Stimulated activated CD4-positive, alpha-beta T cell treated with anti-CD3 and anti-CD28 coated beads, Interleukin-15, amount 100 ng/mL, for 48 hours (primary cell): ENCODE measurements at places on chromosomes 4 and X.
A peak's percentile ranks its signal among the peaks of the same experiment; 100 is the strongest.

- peak; percentile 73 for DNase-seq
Observed at GRCh38 chr4:17336524-17336961, 175.3 kb downstream of the QDPR start.

DNA sequence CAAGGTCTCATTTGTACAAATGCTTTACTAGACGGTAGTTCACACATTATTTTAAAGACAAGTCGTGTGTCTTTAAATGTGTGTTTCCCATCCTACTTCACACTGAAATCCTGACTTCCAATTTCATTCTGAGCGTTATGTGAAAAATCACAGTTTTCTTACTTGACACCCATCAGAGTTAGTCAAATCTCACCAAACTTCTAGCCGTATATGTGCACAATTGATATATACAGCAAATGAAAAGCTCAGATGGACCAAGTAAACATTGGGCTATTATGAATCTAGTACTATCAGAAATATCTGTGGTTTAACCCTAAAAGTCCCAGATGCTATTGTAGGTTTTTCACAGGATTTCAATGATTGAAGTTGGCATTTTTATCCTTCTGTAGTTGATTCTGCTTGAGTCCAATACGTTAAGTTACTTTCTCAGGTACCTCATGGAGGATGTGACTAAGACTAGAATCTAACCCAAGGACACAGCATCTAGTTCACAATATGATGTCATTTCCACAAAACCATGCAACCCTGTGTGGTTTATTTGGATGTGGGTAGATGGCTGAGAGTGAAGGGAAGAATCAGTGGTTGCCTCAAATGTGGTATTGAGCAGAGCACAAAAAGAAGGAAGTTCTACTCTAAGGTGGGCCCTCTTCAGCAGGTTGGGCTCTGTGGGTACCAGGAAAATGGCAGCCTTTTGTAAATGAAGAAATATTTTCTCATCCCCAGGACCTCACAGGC lies 22.1 kb upstream of the TRIM60 start:
- DNase-seq, result no peak

DNA sequence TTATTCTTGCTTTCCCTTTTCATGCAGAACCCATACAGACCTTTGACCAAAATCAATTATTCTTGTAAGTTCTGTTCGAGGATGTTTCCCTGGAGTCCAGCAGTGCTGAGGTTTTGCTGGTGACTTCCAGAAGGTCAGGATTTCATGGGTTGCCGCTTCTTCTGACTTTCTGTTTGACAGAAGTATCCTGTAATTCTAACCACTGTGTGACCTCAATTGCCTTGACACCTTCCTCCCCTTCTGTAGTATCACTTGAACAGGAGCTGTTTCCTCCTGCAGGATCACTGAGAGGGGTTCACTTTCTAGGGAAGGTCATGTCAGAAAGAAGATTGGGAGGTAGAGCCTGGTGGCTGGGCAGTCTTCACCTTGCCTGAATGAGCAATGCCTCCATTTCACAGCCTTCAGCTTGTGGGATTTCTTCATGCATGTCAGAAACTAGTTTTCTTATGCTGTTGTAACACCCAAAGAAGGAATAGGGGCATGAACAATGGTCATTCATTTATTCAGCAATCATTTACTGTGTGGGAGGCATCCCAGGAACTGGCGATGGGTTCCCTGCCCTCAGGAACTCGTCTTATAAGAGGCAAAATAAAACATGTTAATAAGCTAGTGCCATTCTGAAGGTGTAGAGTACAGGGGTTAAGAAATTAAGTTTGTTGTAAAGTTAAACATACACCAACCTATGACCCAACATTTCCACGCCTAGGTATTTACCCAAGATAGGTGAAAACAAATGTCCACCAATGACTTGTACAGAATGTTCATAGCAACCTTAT lies 205.9 kb downstream of the SOWAHB start:
- no peak for DNase-seq

DNA sequence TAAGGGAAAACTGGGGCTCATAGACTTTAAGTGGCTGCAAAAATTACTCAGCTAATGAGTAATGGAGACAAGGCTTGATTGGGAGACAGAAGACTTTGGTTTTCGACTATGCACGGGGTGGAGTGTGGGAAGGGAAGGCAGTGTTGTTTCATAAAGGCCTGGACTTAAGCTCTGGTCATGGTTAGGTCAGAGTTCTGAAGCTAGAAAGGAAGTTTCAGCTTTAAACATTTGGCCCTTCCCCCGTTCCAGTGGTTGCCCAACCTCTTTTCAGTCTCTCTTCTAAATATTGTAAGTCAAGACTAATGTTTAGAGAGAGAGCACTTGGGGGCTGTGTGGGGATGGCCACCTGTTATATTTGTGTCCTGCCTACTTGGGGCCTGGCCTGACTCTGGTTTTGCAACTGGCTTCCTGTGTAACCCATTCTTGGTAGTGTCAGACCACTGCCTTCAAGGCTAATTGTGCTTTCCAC lies 21.0 kb downstream of the MSN start:
- DNase-seq, result no peak

DNA sequence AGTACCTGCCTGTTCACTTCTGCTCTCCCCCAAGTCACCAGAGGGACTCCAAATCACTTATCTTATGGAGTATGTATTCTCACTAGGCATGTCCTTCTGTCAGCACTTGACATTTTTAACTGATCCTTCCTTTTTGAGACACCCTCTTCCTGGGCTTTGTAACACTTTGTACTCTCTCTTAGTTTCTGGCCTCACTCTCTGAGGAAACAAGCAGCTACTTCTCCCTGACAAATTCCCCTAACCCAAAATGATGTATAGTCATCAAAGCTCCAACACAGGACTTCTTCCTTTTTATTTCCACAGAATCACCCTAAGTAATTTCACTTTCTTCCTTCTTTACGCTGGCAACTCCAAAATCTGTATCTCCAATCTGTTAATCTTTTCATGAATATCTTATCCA lies 101.8 kb downstream of the ARAP2 start:
- DNase-seq, result no peak

- no peak for DNase-seq
Observed at GRCh38 chr4:147822128-147822527, 90.2 kb downstream of the ARHGAP10 start.

GRCh38 chrX:134461437-134461836 lies 1.5 kb downstream of the HPRT1 start:
- DNase-seq, result no peak

- DNase-seq, result no peak
Observed at GRCh38 chrX:88366314-88366713, 380.7 kb upstream of the CPXCR1 start.

- no peak for DNase-seq
Observed at GRCh38 chrX:46739736-46740135, 19.2 kb downstream of the SLC9A7 start.

- no peak for DNase-seq
Observed at GRCh38 chr4:87532907-87533306, 3.7 kb upstream of the SPARCL1 start.

DNA sequence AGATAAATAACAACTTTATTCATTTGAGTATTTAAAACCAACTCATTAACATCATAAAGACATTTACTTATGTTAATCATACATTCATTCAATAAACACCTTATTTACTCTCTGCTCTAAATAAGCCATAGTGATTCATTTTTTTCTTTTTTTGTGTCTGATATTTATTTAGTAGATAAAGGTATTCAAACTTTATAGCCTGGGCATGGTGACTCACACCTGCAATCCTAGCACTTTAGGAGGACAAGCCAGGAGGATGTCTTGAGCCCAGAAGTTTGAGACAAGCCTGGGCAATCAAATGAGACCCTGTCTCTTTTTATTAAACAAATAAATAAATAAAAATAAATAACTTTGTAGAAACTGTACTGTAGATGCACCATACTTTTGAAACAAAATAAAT lies 771.3 kb upstream of the PCDH7 start:
- no peak for DNase-seq

GRCh38 chr4:43163101-43163792 lies 270.7 kb downstream of the GRXCR1 start:
- no peak for DNase-seq

DNA sequence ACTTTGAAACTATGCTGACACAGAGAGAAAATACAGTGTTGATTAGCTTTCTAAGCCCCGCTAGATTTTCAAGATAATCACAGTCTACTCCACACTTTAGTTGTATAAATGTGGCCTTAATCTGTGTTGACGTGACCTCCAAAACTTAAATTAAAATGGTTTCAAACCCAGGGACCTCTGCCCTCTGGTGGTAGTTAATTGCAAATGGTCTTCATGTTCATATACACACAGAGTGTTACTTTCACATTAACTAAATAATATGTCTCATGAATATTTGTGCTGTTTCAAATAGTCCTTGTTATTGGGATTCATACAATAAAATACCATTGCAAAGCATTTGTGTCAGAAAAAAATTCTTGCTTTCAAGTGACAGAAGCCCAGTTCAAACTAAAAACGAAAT lies 64.3 kb downstream of the TASL start:
- no peak for DNase-seq

DNA sequence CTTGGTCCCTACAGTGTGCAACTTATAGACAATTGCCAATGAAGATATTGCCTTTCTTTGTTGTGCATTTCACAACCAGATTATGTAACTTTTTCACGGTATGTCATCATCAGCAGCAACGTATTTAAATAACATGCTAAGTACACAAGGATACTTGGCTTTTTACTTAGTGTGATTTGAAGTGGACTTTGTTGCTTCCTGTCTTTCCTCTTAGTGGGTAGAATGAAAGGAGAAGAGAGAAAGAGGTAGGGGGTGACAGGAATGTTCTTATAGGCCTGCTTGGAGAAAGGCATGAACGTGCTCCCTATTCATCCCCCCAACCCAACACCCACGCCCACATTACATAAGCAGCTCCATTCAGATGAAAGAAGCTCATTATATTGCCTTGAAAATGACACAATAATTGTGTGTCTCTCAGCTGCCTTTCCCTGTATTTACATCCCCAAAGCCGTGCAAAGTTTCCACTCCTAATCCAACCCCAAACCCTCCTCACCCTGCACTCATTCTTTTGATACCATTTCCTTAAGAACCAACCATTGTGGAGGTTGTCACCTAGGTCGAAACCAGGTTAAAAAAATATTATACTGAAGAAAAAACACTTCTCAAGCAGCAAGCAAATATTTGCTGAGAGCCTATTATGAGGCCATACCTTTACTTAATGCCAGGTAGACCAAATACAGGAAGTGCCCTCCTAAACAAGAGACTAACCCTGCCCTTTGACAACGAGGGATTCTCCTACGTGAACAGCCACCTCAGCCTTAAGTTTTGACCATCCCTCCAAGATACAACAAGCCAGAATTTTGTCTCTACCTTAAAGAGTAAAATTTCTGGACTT lies 25.2 kb upstream of the GK start:
- no peak for DNase-seq

DNA sequence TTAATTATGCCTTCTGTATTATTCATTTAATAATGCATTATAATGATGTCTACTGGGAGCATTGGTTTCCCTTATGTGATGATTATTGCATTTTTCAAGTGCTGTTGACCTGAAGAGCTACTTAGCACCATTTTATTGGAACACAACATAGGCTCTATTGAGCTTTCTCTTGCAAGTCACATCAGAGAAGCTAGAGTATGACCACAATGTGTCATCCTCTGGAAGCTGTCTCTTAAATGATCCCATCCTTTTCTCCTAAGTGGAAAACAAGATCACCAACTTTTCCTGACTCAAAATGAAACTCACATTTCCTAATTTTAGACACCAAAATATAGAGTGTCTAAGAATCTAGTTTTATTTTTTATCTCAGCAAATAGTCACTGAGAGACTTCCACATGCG lies 1451.9 kb downstream of the PCDH7 start:
- DNase-seq, result no peak

GRCh38 chr4:1784789-1785591 lies 8.1 kb upstream of the FGFR3 start:
- DNase-seq, result no peak

- no peak for DNase-seq
Observed at GRCh38 chr4:38308728-38309311, 348.6 kb downstream of the PTTG2 start.

DNA sequence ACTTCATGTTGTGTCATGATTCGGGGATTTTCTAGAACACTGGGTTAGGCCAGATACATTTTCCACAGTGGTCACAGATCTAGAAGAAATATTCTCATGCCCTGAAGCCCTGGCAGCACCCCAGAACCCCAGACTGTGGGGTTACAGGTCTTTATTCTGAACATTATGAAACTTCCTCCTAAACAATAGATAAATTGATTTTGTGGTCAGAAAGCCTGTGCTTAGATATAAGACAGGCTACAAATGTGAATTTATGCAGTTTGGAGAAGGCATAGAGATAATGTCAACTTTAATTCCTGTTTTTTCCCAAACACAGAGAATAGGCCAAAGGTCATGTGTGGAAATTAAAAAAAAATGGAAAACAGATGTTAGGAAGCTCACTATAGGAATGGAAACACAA lies 492.9 kb downstream of the SPRY1 start:
- no peak for DNase-seq

GRCh38 chr4:138910914-138911336 lies 104.7 kb upstream of the NOCT start:
- DNase-seq, result no peak

DNA sequence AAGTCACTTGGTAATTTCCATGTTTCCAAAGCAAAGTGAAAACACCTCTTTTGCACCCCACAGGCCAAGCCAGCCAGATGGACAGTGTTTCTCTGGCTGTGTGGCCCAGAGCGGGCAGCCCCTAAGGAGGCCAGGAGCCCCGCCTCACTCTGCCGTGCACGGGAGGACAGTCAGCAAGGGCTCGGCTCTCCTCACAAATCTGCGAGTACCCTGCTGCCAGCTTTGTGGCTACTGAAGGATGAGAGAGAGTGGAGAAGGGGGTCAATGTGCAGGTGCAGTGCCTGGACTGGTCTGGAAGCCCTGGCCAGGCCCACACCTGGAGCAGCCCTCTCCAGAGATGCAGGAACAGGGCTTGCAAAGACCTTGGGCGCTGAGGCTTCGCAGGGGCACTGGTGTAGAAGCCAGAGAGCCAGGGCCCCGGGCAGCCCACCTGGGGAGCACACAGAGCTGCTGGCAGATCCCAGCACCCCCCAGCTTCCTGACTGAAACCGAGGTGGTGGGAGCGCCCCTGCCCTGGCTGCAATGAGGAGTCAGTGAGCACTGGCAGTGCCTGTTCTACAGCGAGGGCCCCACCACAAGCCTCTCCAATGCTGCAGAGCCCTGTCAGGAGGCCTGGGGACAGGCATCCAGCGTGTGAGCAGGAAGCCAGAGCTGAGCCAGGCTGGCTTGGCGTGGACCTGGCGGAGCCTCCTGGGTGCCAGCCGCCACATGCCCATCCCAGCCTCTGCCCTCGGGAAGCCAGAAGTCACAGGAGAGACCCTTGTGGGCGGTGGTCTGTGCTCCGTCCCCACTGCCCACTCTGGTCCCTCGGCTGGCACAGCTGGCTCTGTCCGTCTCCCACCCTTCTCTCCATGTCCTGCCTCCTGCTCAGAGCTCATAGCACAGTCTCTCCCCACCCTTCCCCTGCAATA lies 3.9 kb downstream of the SPON2 start:
- DNase-seq, result no peak
